RWPE2 (cell line): ENCODE measurements at places on chromosomes 5 and 9.

DNA sequence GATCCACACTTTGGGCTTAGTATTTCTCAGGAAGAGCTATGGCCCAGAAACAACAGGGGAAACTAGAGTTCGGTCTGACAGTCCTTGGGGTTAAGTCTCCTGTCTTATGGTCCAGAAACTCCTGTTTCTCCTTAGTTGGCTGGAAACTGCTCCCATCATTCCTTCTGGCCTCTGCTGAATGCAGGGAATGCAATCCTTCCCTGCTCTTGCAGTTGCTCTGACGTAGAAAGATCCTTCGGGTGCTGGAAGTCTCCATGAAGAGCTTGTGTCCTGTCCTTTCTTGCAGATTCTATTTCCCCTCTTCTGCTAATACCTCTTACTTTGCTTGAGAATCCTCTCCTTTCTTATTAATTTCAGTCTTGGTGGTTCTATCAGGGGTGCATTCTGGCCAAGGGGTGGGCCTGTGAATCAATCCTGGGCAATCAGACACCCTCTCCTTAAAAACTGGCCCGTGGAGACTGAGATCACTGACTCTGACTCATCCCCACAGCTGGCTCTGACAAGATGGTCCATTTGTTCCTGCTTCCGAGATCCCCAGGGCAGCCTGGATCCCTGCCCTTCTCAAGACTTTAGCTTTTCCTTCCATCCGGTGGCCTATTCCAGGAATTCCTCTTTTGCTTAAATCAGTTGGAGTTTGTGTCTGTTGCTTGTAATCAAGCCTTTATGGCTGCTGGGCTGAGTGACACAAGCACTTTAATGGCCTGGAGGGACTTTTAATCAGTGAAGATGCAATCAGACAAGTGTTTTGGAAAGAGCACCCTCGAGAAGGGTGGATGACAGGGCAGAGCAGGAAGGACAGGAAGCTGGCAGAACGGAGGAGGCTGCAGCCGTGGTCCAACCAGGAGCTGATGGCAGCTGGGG, 23.7 kb downstream of the PTGS1 start:
- no peak for DNase-seq

- no peak for DNase-seq
These were observed 82.8 kb downstream of the CAAP1 start for GRCh38 chr9:26809795-26810194.

- DNase-seq, result no peak
These were observed 45.9 kb downstream of the WDR36 start for GRCh38 chr5:111138096-111138495.

GRCh38 chr9:13568405-13568804, 288.9 kb upstream of the MPDZ start:
- DNase-seq, result no peak

GRCh38 chr5:36060420-36060887, 6.2 kb downstream of the UGT3A2 start:
- no peak for DNase-seq
